ENCODE measurements at places on chromosomes 12 and 14. TPM values are rescaled to one million over a fixed set of nuclear protein-coding genes. Genes with fewer than 3 reads are reported as not detected.

ENTPD5 gene
- 11.4 TPM for total RNA-seq

KRT72 gene
- total RNA-seq = not detected

RERGL gene
- total RNA-seq = not detected

TEX22 gene
- 0.29 TPM for total RNA-seq

GALNT16 gene
- 1.7 TPM for total RNA-seq

NRXN3 gene
- 0.11 TPM for total RNA-seq
